Dermis blood vessel endothelial cell (primary cell): ENCODE measurements at places on chromosomes 4 and X. TPM values are rescaled to one million over a fixed set of nuclear protein-coding genes. Genes with fewer than 3 reads are reported as not detected.

GRCh38 chr4:186954509-186954908 is 230.9 kb upstream of the FAT1 start:
- no peak for DNase-seq

GRCh38 chrX:95791876-95792275 is 892.8 kb upstream of the DIAPH2 start:
- DNase-seq, result no peak

DNA sequence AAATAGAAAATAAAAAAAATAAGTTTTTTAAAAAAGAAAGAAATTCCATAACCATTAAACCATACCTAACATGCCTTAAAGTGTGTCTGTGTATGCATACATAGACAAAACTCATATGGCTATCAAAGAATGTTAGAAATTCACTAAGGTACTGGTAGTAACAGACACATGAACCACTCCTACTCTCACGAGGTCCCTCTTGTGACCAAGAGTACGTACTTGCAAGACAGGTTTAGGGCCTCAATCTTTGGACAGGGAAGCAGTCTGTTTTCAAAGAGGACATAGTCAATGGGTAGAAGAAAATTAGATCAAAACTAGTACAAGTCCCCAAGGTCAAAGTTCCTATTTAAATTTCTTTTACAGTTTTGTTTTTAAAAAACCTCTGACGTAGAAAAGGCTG is 117.3 kb downstream of the CHM start:
- DNase-seq, result no peak

DNA sequence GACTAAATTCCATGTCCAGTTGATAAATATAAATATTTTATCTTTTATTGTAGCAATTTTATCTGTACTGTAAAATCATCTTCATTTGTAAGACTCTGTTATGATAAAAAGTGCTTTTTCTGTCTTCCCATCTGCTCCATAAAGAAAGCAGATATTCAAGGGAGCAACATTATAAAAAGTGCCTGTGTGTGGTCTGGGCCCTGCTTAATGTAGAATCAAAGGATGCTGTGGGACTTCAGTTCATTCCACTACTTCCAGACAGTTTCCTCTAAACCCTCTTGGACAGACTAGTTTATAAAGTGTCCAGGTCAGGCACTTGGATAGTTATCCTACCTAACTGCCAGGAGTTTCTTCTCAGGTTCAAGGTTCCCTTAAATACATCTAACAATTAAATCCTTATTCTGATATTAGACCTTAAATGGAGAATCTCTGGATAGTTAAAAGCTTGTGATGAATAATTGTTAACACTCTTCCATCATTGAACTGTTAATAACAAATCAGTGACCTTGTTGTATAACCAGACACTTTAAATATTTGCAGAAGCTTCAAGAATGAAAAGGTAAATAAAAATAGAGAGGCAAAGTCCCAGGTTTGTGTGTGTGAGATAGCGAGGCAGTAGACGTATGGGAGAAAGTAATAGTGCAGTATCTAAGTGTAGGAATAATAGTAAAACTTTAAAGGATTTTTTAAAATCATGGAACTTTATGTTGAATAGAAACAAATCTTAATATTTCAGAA is 237.5 kb upstream of the CTSO start:
- no peak for DNase-seq

DNA sequence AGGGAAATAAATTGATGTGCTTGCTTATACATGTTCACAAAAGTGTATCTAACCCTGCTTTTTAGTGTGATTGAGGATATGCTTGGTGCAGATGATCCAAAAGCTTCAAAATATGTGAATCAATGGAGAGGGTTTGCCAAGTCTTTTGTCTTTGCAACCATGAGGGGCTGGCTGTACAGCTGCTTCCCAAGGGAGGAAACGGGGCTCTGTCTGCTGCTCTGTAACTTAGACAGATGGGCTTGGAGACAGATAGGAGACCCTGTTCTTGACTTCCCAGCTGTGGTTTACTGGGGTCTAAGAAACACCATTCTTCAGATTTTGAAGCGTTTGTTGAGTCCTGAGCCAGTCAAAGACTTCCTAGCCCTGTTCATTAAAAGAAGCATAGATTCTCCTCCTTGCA is 152.3 kb downstream of the DCLK2 start:
- no peak for DNase-seq

DNA sequence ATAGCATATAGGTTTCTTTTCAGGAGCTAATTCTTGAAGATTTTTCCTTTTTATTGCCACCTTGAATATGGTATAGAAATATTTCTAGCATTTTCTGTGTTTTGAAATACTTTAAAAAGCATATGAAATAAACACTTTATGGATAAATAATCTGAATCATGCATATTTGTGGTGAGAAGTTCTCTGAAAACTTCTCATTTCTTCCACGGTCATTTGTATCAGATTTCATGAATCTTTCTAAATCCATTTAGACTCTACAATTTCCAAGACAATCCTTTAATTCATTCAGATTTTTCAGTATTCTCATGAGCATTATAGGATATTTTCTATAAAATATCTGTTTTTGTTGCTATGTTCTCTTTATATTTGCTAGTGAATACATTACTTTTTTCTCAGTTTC is 16.2 kb upstream of the CA5B start:
- no peak for DNase-seq

DNA sequence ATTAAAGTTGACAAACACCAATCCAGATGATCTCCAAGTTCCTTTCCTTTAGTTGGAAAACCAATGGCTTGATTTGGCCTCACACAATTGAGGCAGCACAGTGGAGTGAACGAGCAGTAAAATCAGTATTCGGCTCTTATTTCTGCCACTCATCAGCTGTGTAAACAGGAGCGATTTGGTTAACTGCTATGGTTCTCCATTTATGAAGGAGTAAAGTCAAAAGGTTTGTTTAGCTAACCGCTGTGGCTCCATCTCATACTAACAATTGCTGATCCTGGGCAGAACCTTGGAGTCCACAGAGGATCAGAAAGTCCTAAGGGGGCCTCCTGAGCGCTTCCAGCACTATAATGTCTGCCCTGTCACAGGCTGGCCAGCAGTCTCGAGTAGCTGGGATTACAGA is 54.5 kb upstream of the EXOC1L start:
- no peak for DNase-seq

DNA sequence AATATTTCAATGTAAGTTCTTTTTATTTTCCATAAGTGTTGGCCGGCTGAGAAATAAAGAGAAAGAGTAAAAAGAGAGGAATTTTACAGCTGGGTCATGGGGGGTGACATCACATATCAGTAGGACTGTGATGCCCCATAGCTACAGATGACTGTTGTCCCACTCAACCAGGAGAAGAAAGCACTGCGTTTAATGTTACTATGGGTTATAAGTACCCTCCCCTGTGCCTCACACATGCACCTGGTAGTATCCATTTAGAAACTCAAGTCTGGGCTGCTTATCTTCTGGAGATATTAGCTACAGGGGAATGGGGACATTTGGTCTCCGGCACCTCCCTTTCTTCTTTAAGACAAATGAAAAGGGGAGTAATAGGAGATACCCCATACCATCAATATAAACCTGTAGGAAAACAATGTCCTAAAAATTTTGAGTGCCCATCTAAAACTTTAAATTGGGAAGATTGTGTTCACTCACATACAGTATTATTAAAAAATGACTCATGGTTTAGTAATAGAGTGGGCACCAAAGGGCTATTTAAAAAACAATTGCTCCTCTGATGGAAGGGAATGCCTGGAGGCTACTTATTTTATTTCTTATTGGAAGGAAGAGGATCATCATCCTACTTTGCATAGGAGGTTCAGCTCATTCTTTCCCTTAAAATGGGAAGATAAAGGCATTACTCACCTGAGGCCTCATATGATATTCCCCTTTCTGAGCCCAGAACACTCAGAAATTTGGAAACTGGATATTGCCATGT is 18.2 kb downstream of the UGT2B11 start:
- no peak for DNase-seq

GRCh38 chr4:537436-538264 is 38.4 kb downstream of the TMEM271 start:
- DNase-seq, result no peak

DNA sequence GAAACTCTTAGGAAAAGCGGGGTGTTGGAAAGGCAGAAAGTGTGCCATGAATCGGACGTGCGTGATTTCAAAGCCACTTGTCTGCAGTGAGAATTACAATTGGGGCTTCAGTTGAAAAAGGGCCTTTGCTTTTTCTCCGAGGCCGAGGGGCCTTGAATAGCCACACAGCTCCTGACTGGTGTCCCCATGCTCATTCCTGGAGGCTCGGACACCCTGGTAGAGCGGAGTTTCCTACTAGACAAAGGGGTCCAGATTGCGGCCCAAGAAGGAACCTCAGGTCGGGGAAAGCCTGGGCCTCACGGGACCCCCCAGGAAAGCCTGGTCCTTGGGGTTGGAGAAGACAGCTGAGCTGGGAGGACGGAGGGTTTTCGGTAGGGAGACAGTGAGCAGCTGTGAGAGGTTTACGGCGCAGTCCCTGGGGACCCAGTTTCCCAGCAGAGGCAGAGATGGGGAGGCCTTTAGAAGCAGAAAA is 3.0 kb upstream of the SHOX start:
- DNase-seq, result no peak

- DNase-seq, result no peak
Measured at GRCh38 chr4:121360495-121360894, 20.3 kb downstream of the QRFPR start.

- DNase-seq, result no peak
Measured at GRCh38 chr4:154467886-154468285, 23.7 kb downstream of the DCHS2 start.

GRCh38 chr4:77367638-77368037 is 210.6 kb downstream of the CCNG2 start:
- no peak for DNase-seq

DNA sequence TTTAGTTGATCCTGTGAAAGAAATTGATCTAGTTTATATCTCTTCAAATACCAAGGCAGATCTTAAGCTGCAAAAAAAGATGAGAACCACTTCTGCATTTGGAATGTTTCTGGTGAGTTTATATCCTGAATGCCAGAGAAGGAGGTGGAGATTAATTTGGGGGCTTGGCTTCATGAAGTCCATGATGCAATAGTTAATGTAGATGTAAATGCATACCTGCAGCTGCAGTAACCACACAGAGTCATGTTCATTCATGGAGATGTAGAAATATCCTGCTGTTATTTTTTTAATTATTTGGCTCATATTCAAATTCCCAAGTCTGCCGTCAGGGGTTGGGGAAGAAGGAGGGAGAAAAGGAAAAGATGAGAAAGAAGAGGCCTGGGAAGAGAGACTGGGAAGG is at the start of gene SULT1E1:
Gene SULT1E1, minus strand, starts transcription at position 94 of the 400 bp plus-strand sequence. CDS start 2,501 bp downstream, outside the sequence.
- peak; percentile 4 for DNase-seq

DNA sequence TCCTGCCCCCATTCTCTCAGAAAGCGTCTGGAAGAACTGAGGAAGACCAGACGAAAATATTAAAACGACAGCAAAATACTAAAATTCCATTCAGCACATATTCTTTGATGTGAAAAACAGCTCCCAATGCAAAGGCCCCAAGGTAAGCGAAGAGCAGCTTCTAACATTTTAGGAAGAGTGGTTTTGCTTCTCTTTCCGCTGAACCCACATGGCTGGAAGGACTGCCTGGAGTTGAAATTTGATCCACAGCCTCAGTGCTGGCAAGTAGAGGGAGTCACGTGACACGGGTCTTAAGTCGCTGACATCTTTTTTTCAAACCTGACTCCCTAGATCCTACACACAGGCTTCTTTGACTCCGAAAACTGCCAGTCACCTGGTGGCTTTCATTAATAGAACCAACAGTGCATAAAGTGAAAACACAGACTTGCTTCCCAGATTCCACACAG is at the start of gene FAM13A:
Gene FAM13A, minus strand, starts transcription at position 233 of the 446 bp plus-strand sequence. Its CDS starts 221 bp downstream, at position 12.
- peak; percentile 56 for DNase-seq

DNA sequence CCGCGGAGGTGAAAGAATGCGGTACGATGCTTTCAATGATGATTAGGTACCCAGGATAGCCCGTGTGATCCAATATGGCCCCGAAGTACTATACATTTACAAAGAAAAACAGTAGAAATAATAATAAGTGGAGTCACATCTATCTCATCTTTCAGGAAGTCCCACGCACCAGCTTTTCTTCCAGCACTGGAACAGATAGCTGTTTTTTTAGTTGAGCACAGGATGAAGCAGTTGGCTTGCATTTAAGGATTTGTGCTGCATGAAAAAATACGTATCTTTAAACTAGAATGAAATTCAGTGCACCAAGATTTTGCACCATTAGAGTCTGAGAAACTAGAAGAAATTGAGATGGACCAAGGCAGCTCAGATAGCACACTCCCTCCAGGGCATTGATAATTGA is 44.1 kb downstream of the SMIM20 start:
- DNase-seq, result no peak

DNA sequence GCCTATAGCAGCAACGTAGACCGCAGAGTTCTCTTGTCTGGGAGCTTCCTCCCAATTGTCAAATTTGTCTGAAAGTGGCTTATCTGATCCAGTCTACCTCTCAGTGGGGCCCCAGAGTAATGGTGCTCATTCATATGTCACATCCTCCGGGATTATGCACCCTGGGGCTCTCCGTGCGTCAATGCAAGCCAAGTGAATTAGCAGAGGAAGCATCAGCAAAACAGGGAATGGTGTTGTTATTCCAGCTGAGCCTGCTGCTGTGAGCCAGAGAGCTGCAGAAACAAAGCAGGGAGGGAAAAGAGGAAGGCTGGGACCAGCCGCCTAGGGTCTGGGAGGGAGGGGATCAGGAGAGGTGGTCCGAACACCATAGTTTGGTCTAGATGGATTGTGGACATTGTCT is 95.2 kb downstream of the CLNK start:
- DNase-seq, result no peak

- DNase-seq, result peak; percentile 8
Measured at GRCh38 chr4:138609943-138610350, 367.8 kb upstream of the SLC7A11 start.

DNA sequence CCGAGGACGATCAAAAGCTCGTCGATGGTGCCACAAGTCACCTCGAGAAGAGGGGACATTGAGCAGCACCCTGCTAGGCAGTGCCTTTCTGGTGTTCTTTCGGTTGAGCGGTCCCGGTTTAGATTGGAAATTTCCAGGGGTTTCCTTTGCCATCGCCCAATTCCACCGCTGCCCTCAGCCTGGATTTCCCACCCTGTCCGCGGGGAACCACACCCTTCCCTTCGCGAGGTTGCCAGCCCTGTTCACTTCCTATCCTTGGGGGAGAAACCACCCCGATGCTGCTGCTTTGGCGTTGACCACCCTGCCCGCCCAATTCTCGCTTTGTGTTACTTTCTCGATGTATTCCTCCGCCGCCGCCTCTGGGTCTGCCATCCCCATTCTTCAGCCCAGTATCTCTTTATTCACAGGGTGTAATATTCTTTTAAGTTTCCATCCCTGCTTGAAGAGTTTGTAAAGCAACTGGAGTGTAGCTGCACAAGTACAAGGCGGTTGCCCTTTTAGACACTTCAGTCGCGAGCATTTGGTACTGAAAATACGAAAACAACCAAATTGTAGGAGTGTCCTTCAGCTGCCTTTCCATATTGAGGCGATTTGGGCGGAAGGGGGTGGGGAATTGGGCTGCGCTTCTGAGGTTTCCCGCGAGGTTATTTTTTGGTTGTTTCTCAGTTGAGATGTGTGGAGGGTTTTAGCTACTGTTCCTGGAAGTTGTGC is 1.1 kb downstream of the OGT start:
- DNase-seq, result peak; percentile 52

The TREX2 gene
- 0.19 and 4.1 TPM in 2 replicates for total RNA-seq

The MAGEC1 gene
- not detected in 2 replicates for total RNA-seq

The GBA3 gene
- not detected in 2 replicates for total RNA-seq

The RNF150 gene
- total RNA-seq, result 0.17 and 0.23 TPM in 2 replicates

The PAGE2B gene
- not detected in 2 replicates for total RNA-seq

The MAMLD1 gene
- total RNA-seq, result 0.85 and 1.4 TPM in 2 replicates

The PACRGL gene
- total RNA-seq, result 14.6 and 15.5 TPM in 2 replicates

The GLUD2 gene
- 1.1 and 2.6 TPM in 2 replicates for total RNA-seq

The NXF2 gene
- total RNA-seq, result not detected in 2 replicates

The PF4V1 gene
- 0.34 TPM in 1 of 2 replicates, not detected in the other for total RNA-seq

The AFM gene
- total RNA-seq, result not detected in 2 replicates

The ENPP6 gene
- total RNA-seq, result 0.05 TPM in 1 of 2 replicates, not detected in the other
